Nephron progenitor cell (in vitro differentiated cells): ENCODE measurements at places on chromosomes 1 and 21.

DNA sequence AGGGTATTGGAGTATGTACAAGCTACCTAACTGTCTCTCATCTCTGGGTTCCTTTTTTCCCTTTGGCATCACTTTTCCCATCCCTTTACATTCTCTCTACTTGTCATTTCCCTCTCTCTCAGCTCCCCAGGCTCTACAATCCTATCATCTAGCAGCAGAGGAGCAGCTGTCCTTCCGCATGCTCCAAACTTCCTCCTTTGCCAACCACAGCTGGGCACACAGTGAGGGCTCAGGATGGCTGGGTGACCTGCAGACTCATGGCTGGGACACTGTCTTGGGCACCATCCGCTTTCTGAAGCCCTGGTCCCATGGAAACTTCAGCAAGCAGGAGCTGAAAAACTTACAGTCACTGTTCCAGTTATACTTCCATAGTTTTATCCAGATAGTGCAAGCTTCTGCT is 561 bp downstream of the CD1E start:
- no peak for DNase-seq

GRCh38 chr21:41121785-41122415 is 46.1 kb upstream of the BACE2 start:
- DNase-seq, result peak; percentile 84

DNA sequence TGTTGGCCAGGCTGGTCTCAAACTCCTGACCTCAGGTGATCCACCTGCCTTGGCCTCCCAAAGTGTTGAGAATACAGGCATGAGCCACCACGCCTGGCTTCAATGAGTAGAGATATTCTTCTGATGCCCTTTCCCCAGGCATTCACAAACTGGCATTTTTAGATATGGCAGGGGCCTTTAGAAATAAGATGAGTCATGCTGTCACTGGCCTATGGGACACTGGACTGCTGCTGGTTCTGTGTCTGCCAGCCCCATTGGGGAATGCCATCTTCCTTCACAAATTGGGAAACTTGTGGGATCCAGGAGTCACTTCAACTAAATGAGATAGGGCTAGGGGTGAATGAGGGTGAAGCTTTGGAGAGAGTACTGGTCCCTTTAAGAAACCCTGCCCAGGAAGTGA is 16.0 kb downstream of the KLHDC8A start:
- no peak for DNase-seq

GRCh38 chr21:29242201-29242600 is 56.5 kb upstream of the BACH1 start:
- DNase-seq, result no peak

DNA sequence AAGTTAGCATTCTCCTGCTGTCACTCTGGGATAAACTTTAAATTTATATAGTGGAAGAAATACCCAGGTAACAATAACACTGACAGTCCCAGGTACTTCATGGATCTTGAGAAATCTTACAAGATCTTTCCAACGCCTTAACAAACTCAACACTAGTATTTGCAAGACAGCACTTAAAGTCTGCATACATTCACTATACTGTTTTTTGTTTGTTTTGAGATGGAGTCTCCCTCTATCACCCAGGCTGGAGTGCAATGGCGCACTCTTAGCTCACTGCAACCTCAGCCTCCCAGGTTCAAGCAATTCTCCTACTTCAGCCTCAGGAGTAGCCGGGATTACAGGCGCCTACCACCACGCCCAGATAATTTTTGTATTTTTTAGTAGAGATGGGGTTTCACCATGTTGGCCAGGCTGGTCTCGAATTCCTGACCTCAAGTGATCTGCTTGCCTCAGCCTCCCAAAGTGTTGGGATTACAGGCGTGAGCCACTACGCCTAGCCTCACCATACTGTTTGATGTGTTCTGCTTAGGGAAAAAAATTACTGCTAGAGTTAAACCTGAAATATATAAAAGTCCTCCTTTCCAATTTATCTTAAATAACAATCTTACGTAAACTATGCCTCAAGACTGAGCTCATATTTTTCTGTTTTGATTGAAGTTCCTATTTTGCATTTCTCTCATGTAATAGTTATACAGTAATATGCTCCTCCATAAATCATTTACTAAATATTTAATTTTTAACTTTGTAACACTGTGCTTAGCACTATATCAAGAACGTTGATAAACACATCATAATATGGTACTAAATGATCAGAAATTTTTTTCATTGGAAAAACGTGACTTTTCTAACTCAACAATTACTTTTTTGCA is 17.5 kb downstream of the EYA3 start:
- no peak for DNase-seq

- no peak for DNase-seq
Observed at GRCh38 chr21:28900481-28900880, 92.2 kb downstream of the LTN1 start.

DNA sequence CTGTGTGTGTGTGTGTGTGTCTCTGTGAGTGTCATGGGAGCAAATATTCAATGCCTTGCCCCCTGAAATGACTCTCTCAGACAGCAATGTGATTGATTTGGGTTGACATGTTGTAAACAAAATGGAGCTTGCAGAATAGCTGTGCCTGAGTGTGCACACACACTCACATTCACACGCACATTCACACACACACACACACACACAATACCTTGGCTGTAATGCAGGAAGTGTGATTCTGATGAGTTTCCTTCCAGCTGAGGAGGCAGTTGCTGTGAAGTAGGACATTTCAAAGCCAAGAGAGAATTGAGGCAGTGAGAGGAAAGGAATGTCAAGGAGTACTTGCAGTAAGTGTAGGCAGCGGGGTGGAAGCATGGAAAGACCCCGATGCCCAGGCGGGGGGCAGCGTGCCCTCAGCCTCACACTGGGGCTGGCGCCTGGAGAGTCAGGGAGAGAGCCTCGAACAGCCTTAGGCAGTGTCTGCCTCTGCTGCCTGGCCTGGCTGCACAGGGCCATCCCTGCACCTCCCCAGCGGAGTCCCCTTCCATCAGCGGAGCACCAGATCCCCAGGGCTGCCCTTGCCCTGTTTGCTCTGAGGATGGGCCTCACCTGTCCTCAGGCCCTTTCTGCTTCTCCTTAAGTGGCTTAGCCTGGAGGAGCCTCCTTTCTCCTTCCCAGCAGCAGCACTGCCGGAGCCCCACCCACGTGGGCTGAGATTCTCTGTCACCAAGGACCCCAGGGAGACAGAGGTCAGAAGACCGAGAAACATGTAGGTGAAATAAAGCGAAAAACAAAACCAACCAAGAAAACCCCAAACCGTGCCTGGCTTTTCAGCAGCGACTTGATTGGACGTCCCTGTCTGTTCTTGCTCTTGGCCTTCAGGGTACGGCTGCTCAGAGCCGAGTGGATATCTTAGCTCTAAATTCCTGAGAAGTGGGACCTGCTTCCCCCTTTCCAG is 9.2 kb downstream of the VASH2 start:
- no peak for DNase-seq

GRCh38 chr1:179327679-179328078 is 34.1 kb downstream of the SOAT1 start:
- no peak for DNase-seq

GRCh38 chr1:89600451-89601224 is 32.3 kb upstream of the LRRC8C start:
- no peak for DNase-seq

DNA sequence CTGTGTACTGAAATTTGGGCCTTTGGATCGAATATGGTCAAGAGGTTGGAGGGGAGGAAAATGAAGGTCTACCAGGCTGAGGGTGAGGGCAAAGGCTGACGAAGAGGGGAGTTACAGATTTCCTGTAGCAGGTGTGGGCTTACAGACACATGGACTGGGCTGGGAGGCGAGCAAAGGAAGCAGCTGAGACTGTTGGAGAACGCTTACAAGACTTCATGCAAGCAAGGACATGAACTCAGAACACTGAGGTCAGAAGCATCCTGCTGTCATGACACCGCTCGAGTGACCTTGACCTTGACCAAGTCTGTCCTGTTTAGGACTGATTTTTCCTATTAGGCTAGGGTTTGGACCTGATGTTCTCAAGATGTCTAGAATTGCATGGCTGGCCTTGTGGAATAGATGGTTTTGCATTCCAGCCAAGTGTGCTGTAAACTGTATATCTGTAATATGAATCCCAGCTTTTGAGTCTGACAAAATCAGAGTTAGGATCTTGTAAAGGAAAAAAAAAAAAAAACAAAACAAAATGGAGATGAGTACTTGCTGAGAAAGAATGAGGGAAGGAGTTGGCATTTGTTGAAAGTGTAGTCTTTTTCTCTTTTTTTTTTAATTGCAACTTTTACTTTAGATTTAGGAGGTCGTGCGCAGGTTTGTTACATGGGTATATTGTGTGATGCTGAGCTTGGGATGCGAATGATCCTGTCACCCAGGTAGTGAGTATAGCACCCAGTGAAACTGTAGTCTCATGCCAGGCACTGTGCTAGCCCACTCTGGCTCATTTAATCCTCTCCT is 5.8 kb downstream of the ELF3 start:
- DNase-seq, result no peak

DNA sequence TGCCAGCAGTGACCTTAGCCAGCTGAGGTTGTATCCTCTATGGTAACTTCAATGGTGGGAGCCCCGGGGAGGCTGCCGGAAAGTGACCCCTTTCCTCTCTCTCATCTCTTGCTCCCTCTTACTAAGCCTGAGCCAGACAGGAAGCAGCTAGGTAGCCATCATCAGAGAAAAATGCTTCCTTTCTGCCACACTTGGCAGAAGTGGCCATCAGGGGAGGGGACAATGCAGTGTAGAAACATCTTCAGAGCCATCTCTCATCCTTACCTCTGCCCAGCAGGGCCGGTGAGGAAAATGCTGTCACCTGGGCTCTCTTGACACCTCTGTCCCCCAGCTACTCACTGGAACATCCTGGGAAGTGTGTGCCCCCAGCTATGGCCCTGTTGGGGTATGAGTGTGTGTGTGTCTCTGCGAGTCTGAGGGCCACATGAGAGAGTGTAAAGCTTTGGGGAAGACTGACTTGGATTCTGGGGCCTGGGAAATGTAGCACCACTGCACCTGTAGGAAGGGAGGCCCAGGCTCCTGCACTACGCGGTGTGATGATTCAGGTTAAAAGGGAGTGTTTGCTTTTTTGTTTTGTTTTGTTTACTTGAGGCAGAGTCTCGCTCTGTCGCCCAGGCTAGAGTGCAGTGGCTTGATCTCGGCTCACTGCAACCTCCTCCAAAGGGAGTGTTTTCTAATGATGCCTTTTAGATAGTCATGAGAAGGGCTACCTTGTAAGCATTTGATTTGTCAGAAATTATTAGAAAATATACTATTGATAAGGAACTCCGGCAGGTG is 48.7 kb upstream of the CNTN2 start:
- no peak for DNase-seq

DNA sequence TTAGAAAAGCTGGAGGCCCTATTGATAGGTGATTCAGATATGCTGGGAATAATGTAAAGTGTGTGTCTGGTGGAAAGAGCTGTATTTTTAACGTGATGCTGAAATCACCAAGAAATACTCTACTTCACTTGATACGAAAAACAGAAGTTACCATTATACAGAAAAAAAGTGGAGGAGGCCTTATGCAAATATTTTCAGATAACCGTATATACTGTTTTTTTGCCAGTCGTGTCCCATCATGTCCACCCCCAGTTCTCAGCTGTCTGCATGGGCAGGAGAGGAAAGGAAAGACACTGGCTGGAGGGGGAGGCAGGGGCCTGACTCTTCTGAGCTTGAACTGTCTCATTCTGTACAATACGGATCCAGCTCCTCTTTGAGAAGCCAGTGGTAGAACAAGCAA is 51.1 kb downstream of the KCNJ6 start:
- no peak for DNase-seq

DNA sequence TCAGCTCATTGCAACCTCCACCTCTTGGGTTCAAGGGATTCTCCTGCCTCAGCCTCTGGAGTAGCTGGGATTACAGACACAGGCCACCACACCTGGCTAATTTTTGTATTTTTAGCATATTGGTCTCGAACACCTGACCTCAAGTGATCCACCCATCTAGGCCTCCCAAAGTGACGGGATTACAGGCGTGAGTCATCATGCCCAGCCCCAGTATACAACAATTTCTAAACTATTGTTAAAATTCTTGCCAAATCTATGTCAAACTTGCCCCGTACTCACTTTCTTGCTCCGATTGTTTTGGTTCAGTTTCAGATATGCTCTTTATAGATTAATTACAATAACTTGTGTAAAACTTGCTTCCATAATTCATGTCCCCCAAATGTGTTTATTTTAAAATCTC is 4.1 kb downstream of the RGS18 start:
- no peak for DNase-seq

DNA sequence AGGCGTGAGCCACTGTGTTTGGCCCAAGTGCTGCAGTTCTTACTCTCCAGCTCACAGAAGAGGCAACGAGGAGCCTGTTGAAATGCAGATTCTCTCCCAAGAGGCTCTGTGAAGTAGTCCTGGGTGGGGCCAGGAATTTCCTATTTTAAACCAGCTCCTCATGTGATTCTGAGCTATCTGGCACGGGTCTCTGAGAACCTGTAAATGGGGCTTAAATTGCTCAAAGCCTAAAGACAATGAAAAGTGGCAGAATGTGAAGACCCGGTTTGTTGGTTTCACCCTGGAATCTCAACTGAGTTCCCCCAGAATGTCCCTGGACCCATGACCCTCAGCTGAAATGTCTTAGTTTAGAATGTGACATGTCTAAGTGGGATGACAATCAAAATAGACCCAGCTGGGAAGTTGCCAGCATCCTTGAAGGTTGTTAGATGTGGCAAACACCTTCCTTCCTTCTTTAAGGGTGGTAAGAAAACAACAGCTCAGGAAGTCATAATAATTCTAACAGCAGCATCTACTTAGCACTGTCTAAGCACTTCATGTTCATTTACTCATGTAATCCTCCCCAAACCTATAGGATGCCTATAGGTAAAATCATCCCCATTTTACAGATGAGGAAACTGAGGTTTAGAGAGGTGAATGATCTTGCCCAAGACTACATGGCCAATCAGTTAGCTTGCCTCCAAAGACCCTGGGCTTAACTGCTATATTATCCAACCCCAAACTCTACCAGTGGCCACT is 20.9 kb upstream of the ATP5PO start:
- no peak for DNase-seq

GRCh38 chr1:1782399-1783221 is 4.3 kb upstream of the NADK start:
- no peak for DNase-seq

GRCh38 chr1:42144711-42145388 is 8.4 kb upstream of the GUCA2B start:
- DNase-seq, result no peak

DNA sequence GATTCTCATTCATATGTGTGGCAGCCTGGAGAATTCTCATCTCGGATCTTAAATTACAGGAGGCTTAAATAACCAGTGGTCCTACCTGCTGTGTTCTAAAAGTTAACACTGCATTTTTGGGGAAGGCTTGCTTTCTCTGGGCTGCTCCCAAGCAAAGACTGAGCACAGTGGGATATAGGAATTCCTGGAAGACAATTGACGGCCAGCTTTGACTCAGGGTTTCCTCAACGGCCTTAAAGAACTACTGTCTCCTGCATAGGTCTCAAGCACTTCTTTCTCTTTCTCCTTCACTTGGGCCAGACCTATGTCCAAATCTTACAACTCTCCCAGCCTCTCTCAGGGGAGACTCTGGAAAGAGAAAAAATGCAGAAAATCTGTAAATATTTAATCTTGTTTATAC is 1.0 kb upstream of the KRTAP13-3 start:
- DNase-seq, result no peak
